ENCODE measurements at places on chromosomes 16 and 17.

DNA sequence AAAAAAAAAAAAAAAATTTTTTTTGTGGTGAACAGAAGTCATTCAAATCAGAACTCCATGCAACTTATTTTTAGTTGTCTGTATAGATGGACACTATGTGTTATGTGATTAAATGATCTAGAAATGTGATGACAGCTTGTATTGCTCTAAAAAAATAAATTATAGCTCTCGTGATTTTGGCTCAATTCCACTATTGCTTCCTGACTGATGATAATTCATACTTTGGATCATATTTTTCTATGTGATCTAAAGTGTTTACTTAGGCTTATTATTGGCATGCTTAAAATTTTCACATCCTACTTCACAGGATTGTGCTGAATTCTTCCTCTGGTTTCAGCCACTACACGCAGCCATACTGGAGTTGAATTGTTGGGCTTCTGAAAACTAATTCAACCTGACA, 76.8 kb downstream of the RPGRIP1L start:
- no peak for DNase-seq

- no peak for DNase-seq
These were observed 23.6 kb downstream of the SIAH1 start for GRCh38 chr16:48361540-48362144.

- DNase-seq: no peak
These were observed 43.5 kb downstream of the SCPEP1 start for GRCh38 chr17:57021226-57021940.

DNA sequence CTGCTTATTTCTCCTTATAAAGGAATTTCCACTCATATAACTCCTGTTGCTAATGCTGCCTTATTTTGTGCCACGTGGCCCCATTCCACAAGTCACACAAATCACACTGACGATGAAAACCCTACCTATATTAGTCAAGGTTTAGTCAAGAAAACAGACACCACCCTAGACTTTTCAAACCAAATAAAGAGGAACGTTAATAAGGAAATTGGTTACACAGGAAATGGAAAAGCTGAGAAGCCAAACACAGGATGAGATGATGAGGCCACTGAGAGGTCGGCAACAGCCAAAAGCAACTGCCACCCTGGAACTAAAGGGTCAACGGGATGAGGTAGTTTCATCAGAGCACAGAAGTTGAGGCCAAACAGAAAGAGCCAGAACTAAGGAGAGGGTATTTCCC, 47.3 kb upstream of the ALOX12 start:
- DNase-seq: no peak

GRCh38 chr17:77744066-77744988, 214.2 kb upstream of the TNRC6C start:
- no peak for DNase-seq

- no peak for DNase-seq
These were observed 20.1 kb downstream of the COX11 start for GRCh38 chr17:54948380-54948779.

GRCh38 chr16:56354746-56355145, 70.6 kb downstream of the AMFR start:
- DNase-seq: no peak

GRCh38 chr17:32904891-32905290, 23.1 kb upstream of the TMEM98 start:
- no peak for DNase-seq

GRCh38 chr17:80212109-80212508, 8.0 kb downstream of the SGSH start:
- no peak for DNase-seq

GRCh38 chr17:56434610-56435009, 158.9 kb upstream of the NOG start:
- DNase-seq: no peak

- DNase-seq: no peak
These were observed 1.3 kb downstream of the ENGASE start for GRCh38 chr17:79075861-79076406.

DNA sequence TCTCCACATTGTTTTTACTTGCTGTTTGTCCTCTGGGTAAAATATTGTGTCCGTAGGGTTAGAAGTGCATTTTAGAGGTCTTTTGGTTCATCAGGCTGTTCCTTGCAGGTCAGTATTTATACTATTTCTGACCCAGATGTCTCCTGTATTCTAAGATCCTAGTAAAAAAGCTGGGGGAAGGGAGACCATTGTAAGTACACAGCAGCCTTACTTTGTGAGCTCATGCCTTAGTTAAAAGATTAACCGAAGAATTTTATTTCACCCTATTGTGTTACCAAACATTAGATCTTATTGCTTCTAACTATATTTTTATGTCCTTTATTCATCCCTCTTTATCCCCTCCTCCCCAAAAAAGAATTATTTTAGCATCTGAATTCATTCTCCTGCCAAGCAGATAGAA, 444.1 kb upstream of the RBFOX1 start:
- no peak for DNase-seq

- DNase-seq: no peak
These were observed 116.4 kb upstream of the CRHR1 start for GRCh38 chr17:45667591-45668171.

DNA sequence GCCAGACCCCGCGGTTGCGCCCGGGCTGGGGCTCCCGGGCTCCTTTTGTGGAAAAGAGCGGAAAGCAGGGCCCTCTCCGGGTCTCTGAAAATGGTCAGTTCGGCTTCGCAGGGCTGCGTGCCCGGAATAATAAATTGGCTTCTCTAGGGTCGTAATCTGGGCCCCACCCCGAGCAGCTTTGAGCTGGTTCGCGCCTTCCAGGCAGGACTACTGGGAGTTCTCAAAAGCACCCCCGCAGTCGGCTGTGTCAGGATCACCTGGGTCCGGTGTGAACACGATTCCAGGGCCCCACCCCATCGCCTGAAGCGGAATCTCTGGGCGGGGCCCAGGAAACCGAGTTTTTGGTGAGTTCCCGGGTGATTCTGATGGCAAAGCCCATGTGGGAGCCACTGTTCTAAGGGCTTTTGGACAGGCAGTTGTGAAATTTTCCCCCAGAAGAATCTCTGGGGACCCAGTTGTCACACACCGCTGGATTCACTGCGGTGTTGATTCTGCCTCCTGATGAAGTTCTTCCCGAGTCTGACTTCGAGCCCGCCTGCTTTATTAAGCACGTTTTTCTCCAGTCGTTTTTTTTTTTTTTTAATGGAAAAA, 77.0 kb downstream of the MRC2 start:
- no peak for DNase-seq

DNA sequence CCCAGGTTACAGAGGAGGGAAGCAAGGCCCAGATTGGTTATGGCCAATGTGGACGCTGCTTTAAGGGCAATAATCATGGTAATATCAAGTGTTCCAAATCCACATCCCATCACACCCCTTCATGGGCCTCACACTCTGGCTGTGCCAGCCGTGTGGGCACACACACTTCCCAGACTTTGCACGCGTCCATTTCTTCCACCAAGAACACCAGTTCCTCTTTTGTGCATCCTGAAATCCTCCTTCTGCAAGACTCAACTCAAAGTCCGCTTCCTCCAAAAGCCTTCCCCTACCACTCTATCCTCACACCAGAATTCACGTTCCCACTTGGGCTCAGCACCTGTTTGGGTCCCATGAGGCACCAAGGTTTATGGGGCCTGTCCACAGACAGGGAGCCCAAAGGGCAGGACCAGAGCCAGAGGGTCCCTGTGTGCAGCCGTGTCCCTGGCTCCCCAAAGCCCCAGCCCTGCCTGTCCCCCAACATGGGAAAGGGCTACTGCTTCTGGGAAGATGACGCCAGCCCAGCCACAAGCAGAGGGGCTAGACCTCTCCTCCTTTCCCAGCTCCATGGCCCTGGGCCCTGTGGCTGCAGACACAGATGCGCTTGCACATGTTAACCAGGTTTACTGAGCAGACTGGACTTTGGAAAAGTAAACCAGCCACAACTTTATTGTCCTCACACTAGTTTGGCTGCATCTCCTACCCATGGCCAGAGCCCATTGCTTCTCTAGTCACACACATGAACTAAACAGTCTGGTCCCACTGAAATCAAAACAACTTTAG, 20.3 kb downstream of the SPNS3 start:
- no peak for DNase-seq

- DNase-seq: no peak
These were observed 355.7 kb upstream of the MON1B start for GRCh38 chr16:76835339-76835738.

- DNase-seq: no peak
These were observed 1492.6 kb downstream of the CDH11 start for GRCh38 chr16:63629272-63629671.

DNA sequence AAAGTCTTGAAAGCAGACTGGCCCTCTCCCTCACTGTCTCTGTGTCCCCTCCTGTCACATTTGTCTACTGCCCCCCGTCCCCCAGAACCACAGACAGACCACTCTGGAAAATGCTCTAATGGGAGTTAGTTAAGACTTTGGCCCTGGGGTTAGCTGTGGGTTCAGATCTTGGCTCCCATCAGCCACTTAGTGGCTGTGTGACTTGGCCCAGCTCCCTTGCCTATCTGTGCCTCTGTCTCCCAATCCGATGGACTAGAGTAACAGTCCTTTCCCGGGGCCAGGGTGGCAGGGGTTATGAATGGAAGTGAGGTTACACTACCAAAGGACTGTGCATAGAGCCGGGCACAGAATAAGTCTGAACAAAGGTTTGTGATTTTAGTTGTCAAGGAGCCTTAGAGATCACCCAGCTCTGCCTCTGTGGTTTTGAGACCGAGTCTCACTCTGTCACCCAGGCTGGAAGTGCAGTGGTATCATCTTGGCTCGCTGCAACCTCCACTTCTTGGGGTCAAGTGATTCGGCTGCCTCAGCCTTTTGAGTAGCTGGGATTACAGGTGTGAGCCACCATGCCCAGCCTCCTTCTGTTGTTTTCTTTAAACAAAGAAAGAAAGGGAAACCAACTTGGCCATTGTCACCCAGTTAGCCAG, 23.7 kb downstream of the PPL start:
- DNase-seq: no peak
